ENCODE measurements at places on chromosomes 6 and 20. TPM values are rescaled to one million over a fixed set of nuclear protein-coding genes. Genes with fewer than 3 reads are reported as not detected.

GRCh38 chr6:106525882-106526275 is 103.4 kb downstream of the RTN4IP1 start:
- DNase-seq: no peak

- DNase-seq: no peak
These were observed 64.6 kb downstream of the RPP40 start for GRCh38 chr6:4939241-4939640.

MOG gene
- polyA plus RNA-seq: not detected

C6orf163 gene
- polyA plus RNA-seq: 0.59 TPM

All from spleen (tissue), 13 donors.